ENCODE measurements at places on chromosomes 12 and 14.

- no peak for DNase-seq
Measured at GRCh38 chr14:24238527-24239037, 3.8 kb downstream of the TINF2 start.

GRCh38 chr12:118525216-118525615 lies 148.9 kb downstream of the SUDS3 start:
- no peak for DNase-seq

GRCh38 chr12:63302269-63302940 lies 151.4 kb upstream of the AVPR1A start:
- DNase-seq, result no peak

DNA sequence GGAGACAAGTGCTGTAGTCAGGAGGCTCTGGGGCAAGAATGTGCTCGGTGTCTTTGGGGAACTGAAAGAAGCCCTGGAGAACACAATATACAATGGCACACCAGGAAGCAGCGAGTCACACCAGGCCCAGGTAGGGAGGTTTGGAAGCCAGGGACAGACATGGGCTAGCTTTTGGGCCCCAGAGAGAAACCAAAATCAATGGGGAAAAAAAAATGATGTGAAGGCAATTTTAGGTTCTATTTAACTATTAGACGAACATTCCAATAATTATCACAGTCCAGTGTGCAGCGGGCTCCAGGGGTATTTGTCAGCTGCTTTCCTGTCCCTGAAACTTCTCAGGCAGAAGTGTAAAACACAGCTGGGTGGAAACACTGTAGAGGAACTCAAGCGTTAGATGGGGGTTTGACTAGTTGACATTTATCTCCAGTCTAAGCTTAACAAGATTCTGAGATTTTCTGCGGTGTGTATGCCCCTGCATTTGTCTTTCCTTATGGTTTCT lies 21.8 kb upstream of the EGLN3 start:
- no peak for DNase-seq

- DNase-seq, result no peak
Measured at GRCh38 chr14:89849931-89850330, 104.6 kb downstream of the EFCAB11 start.

GRCh38 chr12:124125203-124125871 lies 152.3 kb downstream of the ZNF664 start:
- no peak for DNase-seq

- DNase-seq, result no peak
Measured at GRCh38 chr12:76265424-76266180, 82.6 kb downstream of the BBS10 start.

DNA sequence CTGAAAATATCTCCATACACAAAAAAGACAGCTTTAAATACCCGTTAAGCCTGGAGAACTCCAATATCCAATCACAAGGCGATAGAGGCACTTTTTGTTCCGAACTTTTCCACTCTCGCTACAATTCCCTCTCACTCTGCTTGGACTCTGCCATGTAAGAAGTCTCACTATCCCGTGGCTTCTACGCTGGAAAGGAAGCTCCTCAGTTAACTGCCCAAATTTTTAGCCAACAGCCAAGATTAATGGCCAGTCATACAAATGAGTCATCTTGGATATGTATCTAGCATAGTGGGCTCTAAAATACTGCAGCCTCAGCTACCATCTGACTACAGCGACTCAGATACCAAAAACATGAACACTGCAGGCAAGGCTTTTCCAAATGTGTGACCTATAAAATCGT lies 45.5 kb upstream of the RERGL start:
- DNase-seq, result no peak

GRCh38 chr14:42664190-42664589 lies 1057.5 kb downstream of the LRFN5 start:
- DNase-seq, result no peak

GRCh38 chr12:31518680-31519227 lies 72.2 kb downstream of the DENND5B start:
- DNase-seq, result no peak

DNA sequence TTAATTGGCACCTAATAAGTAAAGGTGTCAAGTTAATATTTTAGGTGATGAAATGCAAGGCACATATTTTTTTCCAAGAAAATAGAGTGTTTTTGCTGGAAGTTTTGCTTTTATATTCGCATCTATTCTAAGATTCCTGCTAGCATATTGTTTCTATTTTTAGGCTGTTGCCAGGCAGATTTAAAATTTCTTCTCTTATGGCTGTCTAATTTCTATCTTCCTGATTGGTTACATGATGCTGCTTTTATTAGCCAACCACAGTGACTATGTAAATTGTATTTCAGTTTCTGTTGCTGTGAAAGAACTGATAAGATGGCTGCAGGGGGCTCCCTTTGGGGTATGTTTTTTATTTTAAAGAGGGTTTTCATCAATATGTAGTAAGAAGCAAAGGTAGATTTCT lies 42.7 kb downstream of the ATF7IP start:
- DNase-seq, result no peak

GRCh38 chr12:6167327-6168280 lies 32.6 kb upstream of the CD9 start:
- DNase-seq, result peak; percentile 71

DNA sequence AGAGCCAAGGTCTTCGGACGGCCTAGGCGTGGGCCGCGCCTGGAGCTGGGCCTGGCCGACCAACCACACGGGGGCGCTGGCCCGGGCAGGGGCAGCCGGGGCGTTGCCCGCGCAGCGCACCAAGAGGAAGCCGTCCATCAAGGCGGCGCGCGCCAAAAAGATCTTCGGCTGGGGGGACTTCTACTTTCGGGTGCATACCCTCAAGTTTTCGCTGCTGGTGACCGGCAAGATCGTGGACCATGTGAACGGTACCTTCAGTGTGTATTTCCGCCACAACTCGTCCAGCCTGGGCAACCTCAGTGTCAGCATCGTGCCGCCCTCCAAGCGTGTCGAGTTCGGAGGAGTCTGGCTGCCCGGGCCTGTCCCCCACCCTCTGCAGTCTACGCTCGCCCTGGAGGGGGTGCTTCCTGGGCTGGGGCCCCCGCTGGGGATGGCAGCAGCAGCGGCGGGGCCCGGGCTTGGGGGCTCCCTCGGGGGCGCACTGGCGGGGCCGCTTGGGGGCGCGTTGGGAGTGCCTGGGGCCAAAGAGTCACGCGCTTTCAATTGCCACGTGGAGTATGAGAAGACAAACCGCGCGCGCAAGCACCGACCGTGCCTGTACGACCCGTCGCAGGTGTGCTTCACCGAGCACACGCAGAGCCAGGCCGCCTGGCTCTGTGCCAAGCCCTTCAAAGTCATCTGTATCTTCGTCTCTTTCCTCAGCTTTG lies 4.4 kb upstream of the SHMT2 start:
- DNase-seq, result peak; percentile 73

DNA sequence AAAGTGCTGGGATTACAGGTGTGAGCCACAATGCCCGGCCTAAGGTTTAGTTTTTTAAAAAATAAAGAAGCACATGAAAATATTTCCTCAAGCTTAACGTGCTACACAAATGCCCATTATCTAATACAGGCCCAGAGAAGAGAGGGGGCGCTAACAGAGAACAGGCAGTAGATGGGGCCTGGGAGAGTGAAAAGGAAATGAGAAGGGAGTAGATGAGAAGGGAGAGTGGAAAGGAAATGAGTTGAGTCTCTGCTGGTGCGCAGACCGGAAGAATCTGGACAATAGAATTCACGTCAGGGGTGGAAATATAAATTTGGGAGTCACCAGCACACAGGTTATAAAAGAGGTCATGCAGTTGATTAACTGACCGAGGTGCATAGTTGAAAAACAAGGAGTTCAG lies 10.7 kb downstream of the PXN start:
- DNase-seq, result no peak

- no peak for DNase-seq
Measured at GRCh38 chr12:63151623-63152320, 771 bp upstream of the AVPR1A start.

- DNase-seq, result no peak
Measured at GRCh38 chr14:67705211-67705610, 3.5 kb downstream of the RDH12 start.

- DNase-seq, result no peak
Measured at GRCh38 chr14:61526405-61527312, 168.7 kb upstream of the HIF1A start.

DNA sequence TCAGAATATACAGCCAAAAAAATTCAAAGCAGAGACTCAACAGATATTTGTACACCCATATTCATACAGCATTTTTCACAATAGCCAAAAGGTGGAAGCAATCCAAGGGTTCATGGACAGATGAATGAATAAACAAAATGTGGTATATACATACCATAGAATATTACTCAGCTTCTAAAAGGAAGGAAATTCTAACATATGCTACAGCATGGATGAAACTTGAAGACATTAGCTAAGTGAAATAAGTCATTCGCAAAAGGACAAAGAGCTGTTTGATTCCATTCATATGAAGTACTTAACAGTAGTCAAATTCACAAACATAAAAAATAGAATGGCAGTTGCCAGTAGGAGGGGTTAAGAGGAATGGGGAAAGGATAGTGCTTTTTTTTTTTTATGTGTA lies 91.8 kb upstream of the ARID2 start:
- no peak for DNase-seq

- DNase-seq, result no peak
Measured at GRCh38 chr12:106150555-106150954, 11.8 kb upstream of the NUAK1 start.

DNA sequence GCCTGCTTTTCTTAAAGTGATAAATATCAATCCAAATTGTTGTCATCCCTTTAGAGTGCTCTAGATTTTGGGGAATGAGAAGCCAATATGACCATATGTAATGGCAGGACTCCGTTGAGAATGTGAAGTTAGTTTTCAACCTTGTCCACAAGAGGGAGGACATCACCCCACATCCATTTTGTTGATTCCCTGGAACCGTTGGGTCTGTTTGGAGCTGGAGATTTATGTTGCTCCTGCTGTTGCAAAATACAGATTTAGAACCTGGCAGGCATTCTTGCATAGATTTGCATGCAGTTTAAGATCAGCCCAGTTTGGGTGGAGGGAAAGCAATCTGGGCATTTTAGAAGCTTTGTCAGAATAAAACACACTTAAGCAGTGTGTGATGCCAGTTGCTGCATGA lies 620.1 kb downstream of the NRXN3 start:
- no peak for DNase-seq

GRCh38 chr12:43063650-43064049 lies 474.1 kb upstream of the PRICKLE1 start:
- DNase-seq, result no peak

- no peak for DNase-seq
Measured at GRCh38 chr12:81520064-81520945, 238.8 kb downstream of the PPFIA2 start.

GRCh38 chr14:77023001-77023996 lies 5.2 kb downstream of the IRF2BPL start:
- no peak for DNase-seq

DNA sequence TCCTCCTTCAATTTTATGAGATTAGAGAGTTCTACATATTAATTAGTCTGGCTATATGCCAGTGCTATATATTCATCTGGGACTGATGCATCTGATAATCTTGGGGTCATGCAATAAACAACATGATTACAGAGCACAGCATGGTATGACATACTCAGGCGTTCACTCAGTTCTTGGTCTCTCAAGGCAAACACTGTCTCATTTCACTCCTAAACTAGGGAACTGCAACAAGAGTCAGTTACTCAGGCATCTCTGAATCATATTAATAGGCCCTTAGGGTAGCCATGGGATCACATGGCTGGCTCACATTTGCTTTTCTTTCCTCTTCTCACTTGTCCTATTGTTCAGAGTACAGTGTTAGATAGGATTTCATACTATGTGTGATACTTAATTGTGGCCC lies 91.8 kb upstream of the TMEM260 start:
- no peak for DNase-seq

GRCh38 chr12:23197266-23197665 lies 572.3 kb downstream of the ETNK1 start:
- DNase-seq, result no peak

DNA sequence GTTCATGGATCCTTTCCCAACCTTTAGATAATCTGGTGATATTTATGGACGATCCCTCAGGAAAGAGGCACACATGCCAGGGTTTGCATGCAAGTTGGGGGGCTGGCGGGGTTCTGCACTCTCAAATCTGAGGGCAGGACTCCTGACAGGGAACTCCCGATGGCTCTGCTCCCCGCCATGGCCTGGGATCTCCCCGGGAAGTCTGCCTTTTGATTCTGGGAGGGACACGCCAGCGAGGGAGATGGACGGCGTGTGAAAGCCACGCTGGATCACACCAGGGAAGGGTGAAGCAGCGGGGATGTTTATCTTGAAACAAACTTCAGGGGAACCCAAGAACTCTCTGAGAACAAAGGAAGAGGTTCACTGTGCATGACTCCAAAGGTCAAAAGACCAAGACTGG lies 43.6 kb downstream of the LGMN start:
- no peak for DNase-seq

DNA sequence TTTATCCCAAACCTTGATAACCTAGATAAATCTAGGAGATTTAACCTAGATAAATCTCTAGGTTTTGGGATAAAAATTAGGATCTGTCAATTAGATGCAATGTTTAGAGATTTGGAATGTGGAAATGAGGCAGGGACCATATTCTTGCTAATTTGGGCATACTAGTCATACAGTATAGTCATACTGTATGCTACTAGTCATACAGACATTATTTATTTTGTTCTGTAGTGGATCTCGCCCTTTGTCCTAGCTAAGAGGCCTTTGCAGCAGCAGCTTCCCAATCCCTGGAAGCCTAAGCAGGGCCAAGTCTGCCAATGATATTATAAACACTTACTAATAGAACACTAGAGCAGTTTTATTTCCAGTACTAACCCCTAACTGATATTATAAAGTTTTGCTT lies 136.4 kb downstream of the CEP128 start:
- DNase-seq, result no peak

Measured in CD4-positive, alpha-beta T cell treated with Interferon gamma for 1 hour (primary cell).